ENCODE measurements at places on chromosomes 5 and 9. TPM values are rescaled to one million over a fixed set of nuclear protein-coding genes. Genes with fewer than 3 reads are reported as not detected.

DNA sequence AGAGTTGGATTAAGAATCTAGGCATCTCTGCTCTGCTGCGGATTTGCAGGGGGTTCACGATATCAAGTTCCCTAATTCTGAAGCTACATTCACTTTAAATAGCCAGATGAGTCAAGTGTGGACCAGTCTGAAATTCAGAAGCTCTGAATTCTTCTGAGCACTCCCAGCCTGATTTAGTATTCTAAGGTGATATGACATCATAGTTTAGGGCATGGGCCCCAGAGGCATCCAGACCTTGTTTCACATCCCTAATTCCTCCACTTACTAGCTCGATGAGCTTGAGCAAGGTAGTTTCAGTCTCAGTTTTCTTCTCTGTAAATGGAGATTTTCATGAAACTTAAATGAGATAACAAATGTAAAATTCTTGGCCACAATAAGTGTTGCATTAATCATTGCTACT, 65.2 kb downstream of the TMEM167A start:
- no peak for DNase-seq

GRCh38 chr5:93886917-93887361, 145.5 kb upstream of the POU5F2 start:
- DNase-seq: no peak

DNA sequence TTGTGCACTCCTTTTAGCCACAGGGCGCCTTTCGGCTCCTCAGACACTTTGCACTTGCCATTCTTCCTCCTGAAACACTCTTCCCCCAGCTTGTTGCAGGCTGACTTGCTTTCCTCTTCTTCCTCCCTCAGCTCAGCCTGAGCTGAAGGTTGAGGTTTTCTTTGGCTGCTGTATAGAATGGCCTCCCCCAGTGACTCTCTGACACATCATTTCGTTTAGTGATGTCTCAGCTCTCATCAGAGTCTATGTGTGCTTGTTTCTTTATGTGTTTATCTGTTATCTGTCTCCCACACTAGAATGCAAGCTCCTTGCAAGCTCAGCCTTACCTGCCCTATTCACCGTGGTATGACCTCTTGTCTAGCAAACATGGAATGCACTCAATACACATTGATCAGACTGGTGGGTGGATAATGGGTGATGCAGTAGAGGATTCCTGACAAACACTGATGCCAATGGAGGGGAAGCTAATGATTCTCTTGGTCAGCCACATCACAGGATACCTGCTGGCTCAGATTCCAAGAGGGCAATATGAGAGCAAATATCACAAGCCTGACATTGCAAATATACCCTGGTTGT, 112.9 kb upstream of the STC2 start:
- DNase-seq: no peak

GRCh38 chr5:120533581-120533980, 69.5 kb downstream of the PRR16 start:
- DNase-seq: no peak

GRCh38 chr5:83957188-83957587, 236.5 kb upstream of the HAPLN1 start:
- no peak for DNase-seq

DNA sequence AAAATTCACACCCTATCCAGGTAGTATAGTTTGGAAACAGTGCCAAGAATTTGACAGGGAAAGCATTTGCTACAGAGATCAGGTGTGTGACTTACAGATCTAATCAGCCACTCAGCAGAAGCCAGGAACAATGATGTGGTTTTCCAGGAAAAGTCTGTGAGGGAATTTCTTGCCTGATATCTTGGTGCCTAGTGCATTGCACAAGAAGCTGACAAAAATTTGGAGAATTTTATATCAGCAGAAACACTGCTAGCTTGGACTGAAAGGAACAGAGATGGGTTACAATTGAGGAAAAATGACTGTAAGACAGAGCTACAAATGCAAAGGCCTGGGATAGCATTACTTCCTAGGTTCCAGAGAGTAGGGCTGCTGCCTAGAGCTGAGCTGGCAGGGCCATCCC, 658.1 kb upstream of the CHD1 start:
- no peak for DNase-seq

DNA sequence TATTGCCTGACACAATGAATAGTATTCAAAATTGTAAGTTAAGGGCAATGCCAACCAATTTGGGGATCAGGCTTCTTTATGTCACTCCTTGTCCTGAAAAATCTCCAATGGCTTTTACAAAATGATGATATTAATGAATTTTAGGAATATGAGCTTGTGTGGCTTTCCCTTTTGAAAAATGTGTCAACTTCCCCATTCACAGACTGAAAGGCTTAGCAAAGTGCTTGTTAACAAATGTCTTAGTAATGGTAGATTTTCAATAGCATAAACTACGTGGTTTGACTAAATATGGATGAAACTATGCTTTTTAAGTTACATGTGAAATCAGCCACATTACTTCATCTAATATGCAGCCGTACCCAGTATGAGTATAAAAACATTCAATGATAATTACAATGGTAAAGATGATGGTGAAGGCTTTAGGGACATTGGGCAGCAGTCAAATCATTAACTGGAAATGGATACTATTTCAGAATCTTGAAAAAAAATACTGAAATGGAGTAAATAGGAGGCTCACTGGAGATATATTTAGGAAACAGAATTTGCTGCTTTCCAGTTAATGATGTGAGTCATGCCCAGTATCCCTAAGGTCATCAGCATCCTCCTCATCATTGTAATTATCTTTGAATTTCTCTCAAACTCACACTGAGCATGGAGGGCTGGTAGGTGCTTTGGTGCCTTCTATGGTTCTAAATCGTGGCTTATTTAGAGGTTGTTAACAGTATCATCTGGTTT, 113.3 kb upstream of the ZNF608 start:
- DNase-seq: no peak

DNA sequence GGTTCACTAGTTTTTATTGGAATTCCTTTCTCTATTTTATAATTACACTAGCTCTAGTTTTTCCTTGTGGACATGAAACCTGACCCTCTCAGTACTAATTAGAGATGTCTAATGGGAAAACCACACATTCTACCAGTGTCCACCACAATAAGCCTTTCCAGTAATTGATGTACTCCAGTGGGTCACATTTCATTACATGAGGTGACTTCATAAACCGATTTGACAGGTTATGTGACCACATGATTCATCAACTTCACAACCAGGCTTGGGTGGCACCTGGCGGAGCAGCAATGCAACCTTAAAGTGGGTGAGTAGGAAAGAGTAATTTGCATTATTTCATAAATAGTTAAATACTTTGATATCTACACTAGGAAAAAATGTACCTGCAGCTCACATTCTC, 284.2 kb upstream of the ADAMTS16 start:
- no peak for DNase-seq

- no peak for DNase-seq
Measured at GRCh38 chr9:12874395-12874794, 99.6 kb downstream of the LURAP1L start.

- no peak for DNase-seq
Measured at GRCh38 chr5:131769336-131769735, 27.5 kb downstream of the FNIP1 start.

GRCh38 chr9:99511723-99512122, 289.6 kb downstream of the SEC61B start:
- no peak for DNase-seq

DNA sequence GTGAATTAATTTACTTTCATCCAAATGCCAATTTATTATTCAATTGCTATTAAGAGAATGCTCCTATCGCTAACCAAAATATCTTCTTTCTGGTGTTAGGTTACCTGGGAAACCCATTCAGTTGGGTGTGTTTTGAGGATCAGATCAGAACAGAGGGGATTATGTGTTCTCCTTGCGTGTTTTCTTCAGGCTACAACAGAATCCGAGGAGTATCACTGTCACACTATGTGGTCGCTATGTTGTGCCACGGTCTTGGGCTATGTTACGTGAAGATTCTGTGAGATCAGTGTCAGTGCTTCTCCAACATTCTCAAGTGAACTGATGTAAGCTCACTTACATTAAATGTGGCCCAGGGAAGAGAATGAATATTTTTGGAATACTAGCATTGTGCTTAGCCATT, 39.0 kb downstream of the ADCY2 start:
- no peak for DNase-seq

DNA sequence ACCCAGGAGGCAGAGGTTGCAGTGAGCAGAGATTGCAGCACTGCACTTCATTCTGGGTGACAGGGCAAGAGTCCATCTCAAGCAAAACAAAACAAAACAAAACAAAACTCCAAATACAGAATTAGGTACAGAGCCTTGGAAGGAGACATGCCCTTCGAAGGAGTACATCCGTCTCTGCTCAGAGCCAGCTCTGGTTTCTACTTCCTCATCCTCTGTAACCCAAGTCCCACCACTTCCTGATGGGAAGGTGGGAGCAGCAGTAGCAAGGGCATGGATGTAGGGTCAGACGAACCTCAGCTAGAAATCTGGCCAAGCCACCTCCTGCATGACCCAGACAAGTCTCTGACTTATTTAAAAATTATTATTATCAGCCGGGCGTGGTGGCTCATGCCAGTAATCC, 16.5 kb upstream of the STXBP1 start:
- no peak for DNase-seq

Gene SLC34A3
- total RNA-seq: not detected

Data from ureter (tissue), 1 donor.